ENCODE measurements at places on chromosomes 6 and 20.
A peak's percentile ranks its signal among the peaks of the same experiment; 100 is the strongest.

- peak; percentile 84 for DNase-seq
Observed at GRCh38 chr20:19757487-19758132, 448 bp upstream of the RIN2 start.

GRCh38 chr6:17994019-17994418 is 6.6 kb upstream of the KIF13A start:
- DNase-seq = no peak

GRCh38 chr6:113735491-113735890 is 121.7 kb upstream of the MARCKS start:
- DNase-seq = no peak

- DNase-seq = no peak
Observed at GRCh38 chr20:44495802-44496481, 20.3 kb downstream of the TTPAL start.

- DNase-seq = no peak
Observed at GRCh38 chr6:90100059-90100665, 196.5 kb downstream of the BACH2 start.

GRCh38 chr20:24273251-24273650 is 196.2 kb upstream of the SYNDIG1 start:
- no peak for DNase-seq

GRCh38 chr6:38713812-38714211 is 1.3 kb upstream of the DNAH8 start:
- DNase-seq = no peak

DNA sequence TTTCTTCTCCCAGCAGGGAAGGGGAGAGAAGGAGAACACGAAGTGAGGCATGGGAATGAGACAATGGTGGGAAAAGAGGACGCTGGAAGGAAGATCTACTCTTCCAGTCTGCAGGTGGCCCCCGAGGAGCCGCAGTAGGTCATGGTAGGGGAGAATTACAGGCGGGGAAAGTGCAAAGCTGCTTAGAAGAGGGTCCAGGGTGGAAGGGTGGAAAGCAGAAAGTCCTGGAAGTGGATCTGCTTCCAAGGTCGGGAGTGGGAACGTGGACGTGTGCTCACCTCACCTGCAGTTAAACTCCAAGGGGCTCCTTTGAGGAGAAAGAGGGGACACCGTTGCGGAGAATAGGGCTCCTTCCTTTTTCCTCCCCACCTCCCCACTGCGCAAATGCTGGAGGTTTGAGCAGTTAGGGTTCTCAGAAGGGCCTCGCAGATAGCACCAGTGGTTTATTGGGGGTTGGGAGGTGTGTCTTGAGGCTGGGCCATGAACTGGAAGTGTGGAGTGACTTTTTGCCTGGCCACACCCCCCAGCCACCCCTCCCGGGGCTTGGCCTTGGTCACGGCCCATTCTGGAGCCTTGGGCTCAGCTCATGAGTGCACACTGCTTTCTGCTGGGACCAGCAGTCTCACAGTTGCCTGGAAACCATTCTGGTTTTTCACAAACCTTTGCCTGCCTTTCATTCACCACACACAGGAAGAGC is 100.4 kb upstream of the MLN start:
- DNase-seq = no peak
